ENCODE measurements at places on chromosomes 5 and 9.

GRCh38 chr5:131610198-131611063 is 24.6 kb downstream of the RAPGEF6 start:
- DNase-seq, result no peak

DNA sequence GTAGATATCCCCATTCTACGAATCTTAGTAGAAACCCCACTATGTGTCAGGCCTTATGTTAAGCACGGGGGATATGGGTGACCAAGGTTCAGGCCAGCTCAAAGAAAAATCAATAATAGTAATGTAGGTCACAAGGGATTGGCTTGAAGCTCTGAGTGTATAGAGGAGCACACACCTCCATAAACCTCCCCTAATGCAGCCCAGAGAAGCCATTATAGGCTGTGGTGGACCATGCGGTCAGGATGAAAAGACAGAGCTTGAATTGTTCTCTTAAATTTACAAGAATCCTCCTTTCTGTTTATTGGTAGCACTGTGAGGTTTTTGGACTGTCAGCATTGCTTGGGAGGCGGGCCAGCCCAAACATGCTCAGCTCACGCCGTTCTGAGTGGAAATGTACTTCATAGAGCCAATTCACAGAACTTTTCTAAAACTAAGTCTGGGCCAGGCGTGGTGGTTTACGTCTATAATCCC is 9.1 kb downstream of the PDE6A start:
- no peak for DNase-seq

DNA sequence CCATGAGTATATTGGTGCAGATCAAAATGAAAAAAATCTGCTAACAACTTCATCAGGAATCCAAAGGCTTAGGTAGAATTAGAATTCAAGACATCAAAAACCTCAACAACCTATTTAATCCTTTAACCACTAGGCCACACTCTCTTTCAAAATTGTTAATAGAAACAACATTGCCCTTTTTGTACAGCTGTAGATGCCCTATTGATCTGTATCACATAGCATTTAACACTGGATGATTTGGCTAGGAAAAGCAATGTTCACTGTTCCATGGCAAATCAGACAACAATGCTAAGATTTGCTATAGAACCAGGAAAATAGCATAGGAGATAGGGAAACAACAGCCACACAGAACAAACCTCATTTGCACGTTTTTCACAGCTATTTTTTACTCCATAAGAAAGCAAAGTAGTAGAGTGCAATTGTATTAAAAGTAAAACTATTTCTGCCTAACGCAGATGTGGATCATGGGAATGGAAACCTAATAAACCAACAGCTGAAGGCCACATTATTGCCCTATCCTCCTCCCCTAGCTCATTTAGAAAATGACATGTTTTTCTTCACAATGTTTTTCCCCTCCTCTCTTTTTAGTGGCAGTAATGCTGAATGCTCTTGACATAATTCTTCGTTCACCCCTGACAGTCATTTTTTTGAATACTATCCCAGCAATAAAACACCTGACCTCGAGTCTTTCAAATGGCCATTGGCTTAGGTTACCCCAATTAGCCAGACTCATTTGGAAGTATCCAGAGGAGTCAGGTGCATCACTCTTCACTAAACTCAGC is 373.0 kb upstream of the CCNH start:
- DNase-seq, result no peak

- no peak for DNase-seq
Observed at GRCh38 chr5:32839106-32839505, 128.0 kb downstream of the NPR3 start.

- no peak for DNase-seq
Observed at GRCh38 chr9:122221183-122221811, 7.5 kb downstream of the LHX6 start.

GRCh38 chr5:123802298-123802951 is 290.4 kb downstream of the CSNK1G3 start:
- DNase-seq, result no peak

Data from tibial artery (tissue), 4 donors.